ENCODE measurements at places on chromosomes 4 and X.

- DNase-seq: no peak
These were observed 47.3 kb upstream of the SMIM31 start for GRCh38 chr4:164706675-164707074.

- peak; percentile 46 for DNase-seq
These were observed at the start of gene RBM47 for GRCh38 chr4:40629401-40630334. RBM47 (minus strand) TSS chr4:40629864; CDS start chr4:40438893, 190,971 bp downstream.

- no peak for DNase-seq
These were observed 1609.1 kb downstream of the C4orf33 start for GRCh38 chr4:130705023-130705422.

DNA sequence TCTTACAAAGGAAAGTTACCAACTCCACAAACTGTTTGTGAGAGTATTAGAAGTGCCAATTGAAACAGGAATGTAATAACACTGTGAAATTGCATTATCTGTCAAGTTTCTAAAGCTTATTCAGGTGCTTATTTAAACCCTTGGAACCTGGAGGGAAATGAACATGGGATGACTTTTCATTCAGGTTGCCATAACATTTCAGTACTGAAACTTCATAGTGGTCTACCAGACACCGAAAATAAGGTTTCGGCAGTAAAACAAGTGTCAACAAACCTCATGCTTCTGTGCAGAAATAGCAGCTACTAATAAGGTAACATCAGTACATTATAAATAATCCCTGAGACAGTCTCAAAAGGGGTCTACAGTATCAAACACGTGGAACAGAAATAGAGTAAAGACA, 890.7 kb upstream of the INTU start:
- DNase-seq: no peak

DNA sequence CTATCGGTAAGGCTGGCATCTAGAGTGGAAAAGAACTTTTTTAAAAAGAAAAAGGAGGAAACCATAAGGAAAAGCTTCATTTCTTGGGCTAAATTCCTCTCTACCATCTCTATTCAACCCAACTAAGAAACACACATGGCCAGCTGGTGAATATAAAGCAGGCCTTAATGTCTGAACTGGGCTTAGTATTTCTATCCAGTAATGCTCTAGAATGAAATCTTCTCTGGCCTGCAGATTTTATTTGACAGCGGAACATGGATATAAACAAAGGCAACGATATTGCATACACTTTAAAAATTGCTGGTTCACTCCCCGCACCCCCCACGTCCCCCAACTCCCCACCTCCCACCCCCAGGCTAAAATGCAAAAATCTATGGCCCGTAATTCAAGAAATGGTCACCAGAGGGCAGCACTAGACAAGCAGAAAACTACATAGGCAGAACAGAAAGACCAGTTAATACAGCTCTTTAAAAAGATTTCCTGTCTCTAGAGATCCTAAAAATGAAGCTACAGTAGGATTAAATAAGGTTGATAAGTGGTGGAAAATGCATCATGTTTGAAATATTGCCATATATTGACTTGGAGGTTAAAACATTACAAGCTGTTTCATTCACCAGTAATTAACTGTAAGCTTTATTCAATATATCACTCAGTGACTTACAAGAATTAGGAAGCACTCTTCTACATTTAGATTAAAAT, 155.2 kb upstream of the GALNT7 start:
- no peak for DNase-seq

DNA sequence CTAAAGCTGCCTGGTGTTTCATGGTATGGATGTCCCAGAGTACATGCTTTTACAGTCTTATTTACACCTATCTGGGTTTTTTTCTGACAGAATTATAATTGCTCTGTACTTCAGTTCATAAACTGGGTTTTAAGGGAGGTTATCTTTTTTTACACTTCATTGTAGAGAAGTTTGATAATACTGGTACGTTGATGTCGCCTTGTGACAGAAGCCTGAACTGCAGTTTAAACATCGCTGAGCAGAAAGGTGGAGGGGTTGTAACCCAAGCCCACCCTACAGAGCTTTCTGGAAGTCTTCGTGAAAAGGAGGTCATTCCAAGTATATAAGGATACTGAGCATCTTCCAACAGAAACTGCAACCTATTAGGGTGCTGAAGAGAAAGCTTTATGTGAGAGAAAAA, 46.4 kb downstream of the BEX1 start:
- no peak for DNase-seq

DNA sequence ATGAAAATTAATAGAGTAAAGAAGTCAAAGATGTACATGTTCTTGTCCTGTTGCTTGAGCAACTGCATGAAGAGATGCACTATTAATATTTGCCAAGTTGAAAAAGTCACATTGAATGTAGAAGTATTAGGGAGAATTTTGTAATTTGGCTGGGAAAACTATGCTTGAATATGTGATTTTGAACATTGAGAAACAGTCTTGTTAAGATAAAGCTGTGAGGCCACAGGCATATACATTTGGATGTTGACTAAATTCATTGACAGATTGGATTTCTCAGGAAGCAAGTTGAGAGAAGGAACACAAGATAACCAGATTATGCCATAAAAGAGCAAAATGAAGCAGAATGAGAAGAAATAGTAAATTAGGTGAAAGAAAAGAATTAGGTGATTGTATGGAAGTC, 1777.5 kb upstream of the PCDH7 start:
- no peak for DNase-seq

- DNase-seq: no peak
These were observed 30.6 kb downstream of the CHRNA9 start for GRCh38 chr4:40365766-40366165.

GRCh38 chr4:26509681-26510333, 19.5 kb upstream of the CCKAR start:
- DNase-seq: no peak

GRCh38 chrX:125439194-125439849, 119.7 kb downstream of the TEX13C start:
- DNase-seq: no peak

DNA sequence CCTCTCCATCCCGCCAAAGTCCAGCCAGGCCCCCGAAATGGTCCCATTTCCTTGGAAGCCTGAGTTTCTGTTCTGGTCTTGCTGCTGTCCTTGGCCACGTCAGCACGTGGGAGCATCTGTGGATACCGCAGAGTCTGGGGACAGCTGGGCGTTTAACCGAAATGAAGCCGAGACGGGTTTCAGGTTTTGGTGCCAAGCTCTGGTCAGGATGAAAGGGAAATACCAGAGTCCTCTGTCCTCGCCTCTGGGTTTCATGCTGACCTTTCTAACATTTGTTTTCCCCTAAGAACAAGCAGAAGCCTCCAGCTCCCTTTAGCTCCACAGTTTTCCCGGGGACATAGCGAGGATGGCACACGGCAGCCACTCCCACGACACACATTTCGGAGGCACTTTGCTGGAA, 19.7 kb downstream of the SHOX start:
- DNase-seq: no peak

DNA sequence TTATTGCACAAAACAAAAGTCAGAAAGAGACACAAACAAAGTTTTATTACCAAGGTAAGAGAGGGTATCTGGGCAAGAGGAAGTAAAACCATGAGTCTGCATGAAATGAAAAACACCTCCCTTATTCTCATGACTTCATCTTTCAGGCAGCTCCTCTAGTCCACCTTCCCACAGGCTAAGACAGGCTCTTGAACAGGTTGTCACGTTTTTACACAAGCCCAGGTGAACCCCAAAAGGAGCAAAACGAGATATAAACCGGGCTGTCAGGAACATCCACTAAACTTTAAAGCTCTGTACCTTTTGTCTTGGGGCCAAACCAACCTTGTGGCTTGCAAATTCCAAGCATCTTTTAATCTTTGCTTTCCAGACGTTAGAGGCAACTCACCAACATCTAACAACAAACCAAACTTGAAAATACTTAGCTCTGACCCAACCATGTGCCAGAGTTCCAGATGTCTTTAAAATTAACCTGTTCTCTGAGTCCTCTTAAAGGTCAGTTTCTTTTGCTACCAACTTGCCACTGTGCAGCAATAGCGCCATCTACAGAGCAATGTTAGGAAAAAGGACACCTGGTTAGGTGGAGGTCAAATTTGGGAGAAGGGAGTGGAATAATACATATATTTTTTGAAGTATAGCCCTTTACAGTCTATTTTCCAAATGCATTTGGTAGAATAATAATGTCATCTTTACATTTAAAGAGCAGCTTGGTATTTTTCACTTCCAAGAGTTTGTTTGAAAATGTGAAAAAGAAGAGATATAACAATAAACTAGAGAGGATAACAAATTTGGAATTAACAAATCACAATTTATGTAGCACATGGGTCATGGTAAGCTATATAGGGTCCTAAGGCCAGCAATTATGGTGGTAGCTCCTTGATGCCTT, 73.1 kb downstream of the QRFPR start:
- DNase-seq: peak; percentile 58

DNA sequence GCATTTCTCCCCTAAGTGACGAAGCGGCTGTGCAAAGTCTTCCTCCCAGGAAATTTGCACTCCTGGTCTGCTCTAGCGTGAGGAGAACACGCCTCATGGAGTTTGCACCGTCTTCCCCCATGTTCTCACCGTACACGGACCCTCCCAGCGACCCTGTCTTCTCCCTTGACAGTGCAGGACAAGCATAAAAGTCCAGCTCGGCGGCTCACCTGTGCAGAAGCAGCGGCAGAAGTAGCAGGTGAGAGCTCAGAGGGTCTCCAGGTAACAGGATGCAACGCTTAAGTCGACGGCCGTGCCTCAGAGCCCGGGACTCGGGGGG, 314 bp downstream of the P2RY8 start:
- DNase-seq: no peak

- no peak for DNase-seq
These were observed at the start of gene BMPR1B for GRCh38 chr4:94757192-94758140. BMPR1B (plus strand) TSS chr4:94757955; CDS start chr4:95104425, 346,470 bp downstream.

DNA sequence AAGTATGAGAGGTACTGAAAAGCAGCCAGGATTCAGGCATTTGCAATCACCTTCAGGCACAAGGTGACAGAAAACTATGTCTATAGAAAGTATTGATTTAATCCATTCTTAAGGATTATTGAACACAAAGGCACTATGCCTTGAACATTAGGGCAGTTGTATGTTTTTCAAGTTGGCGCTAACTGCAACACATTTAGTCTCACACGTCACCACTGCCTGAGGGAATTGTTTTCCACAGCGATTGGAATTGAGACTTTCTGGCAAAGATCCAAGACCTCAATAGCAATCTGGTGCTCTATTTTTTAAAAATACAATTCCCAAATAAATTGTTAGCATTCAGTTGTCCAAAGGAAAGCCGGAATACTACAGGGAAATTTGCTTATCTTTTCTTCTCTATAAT, 52.7 kb upstream of the FTHL17 start:
- DNase-seq: peak; percentile 62

- DNase-seq: no peak
These were observed 87.7 kb upstream of the TLL1 start for GRCh38 chr4:165785337-165785736.

- DNase-seq: no peak
These were observed 227.3 kb downstream of the KDR start for GRCh38 chr4:54898056-54898562.

GRCh38 chr4:163694385-163694784, 199.9 kb downstream of the TMA16 start:
- DNase-seq: no peak

- DNase-seq: no peak
These were observed 8.2 kb downstream of the BMP2K start for GRCh38 chr4:78784236-78784865.

DNA sequence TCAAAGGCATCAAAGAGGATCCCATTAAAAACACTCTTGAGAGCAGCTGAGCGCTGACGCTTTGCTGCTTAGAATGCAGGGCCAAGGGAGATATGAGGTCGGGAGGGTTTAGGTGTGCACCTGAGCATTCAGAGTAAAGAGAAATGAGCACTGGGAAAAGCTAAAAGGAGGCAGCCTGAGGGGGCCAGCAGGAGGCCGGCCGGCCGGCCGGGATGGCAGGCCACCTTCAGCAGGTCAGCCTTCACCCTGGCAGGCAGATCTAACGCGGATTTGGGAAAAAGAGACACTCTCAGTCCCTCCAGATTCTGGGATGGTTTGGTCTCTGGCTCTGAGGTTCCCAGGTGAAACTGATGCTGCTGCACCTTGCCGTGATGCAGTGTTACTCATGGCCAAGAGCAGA, 393.5 kb downstream of the TRIML1 start:
- DNase-seq: no peak

DNA sequence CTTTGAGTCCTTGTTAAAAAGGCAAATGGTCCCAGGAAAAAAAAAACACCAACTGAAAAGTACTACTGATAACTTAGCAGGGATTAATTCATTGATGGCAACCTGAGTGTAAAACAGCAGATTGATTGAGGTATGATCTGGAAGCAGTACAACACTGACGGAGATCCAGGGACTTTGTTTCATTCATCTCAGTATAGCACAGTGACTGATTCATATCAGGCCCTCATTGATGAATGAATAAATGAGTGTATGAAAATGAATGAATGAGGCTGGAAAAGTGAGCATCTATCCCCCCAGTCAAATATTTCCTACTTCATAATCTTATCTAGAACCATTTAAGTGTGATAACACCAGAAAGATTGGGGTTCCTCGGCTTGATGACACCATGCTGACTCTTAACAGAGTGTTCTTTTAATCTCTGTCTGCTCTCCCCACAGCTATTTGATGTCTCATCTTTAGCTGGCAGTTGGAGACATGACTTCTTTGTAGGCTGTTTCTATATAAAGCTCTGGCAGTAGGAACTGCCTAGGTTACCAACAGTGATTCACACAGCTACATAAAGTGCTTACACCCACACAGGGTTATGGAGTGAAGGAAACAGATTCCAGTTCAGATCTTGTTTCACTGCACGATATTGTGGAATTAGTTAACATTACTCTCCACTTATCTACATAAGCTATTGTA, 18.6 kb upstream of the RNF128 start:
- DNase-seq: no peak

DNA sequence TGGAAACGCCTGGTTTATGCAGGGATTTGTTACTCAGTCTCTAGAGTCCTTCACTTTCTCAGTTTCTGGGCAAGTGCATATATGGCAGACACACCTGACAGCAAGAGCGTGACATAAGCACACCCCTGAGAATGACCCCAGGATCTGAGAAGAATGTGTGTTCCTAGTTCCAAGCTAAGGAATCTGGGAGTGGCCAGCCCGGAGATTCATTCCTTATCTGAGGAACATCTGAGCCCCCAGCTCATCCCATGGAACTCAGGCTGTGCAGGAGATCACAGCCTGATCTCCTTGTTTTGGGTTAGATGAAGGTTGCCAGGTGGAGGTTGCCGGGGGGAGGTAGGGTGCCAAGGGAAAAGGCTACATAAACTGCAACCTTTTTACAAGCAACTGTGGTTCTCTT, 23.8 kb upstream of the KIAA0232 start:
- DNase-seq: no peak

DNA sequence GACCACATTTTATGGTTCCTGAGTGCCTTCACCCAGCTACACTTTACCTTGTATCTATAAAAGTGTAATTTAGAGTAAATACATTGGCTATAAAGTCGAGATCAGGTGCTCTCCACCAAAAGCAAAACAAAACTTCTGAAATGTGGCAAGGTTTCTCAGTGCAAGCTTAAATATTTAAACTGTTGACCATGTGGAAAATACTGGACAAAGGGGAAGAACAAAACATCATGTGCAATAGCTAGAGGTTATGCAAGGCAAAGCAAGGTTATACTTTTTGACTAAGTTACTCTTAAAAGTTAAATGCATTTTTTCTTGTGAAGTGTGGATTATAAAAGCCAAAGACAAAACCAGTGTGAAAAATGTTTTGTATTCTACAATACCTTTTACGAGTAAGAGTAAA, 55.9 kb downstream of the UGT2A2 start:
- no peak for DNase-seq

All from NCI-H2081 (cell line).